ENCODE measurements at places on chromosomes 7 and 10.

- DNase-seq: no peak
Measured at GRCh38 chr10:90407131-90407530, 450.7 kb downstream of the HTR7 start.

GRCh38 chr10:71255808-71256660, 43.7 kb downstream of the UNC5B start:
- no peak for DNase-seq

DNA sequence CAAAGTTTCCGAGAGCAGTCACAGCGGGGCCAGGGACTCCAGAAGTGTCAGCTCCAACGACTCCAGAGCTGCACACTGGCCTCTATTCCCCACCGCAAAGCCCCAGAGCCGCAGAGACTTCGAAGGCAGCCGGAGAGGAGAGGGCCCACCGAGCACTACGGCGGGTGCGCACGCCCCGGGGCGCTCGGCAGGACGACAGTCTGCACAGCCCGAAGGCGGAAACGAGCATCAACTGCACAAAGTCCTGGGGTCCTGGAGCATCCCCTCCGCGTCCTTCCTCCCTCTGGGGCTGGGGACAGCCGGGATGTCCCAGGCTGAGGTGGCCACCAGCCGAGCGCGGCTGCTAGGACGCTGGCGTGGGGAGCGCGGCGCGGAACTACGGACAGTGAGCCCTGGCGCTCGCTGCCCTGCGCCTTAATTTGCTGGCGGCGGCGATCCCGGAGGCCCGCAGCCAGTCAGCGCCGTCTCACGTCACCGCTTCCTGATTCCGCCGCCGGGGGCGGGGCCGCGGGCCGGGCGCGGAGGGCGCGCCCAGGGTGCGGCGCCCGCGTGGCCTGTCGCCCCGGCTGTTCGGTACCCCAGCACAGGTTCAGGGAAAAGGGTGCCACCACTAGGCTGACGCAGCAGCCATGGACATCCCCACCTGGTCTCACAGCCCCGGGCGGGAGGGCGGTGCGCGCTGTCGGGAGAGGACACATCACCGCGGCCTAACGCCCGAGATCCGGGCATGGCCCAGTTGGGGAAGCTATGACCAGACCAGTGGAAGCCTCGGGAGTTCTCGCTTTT, at the start of gene TBX20:
Gene TBX20 (minus strand): TSS at position 391 of the 786 bp plus-strand sequence. CDS start 480 bp downstream, outside the sequence.
- peak; percentile 61 for DNase-seq

DNA sequence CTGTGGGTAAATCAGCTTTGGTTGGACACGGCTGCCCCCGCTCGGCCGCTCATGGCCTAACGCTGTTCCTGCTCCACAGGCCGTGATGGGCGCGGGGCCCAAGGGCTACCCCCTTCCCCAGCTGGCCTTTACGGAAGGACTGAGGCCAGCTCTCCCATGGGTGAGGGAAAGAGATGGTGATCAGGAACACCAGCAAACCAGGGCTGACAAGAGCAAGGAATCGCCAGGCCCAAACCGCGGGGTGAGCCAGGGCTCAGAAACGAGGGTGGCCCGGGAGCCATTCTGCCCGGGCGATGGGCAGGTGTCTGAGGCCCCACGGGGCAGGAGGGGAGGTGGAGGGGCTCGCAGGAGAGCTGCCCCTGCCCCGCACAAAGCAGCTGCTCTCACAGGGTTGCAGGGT, 26.6 kb downstream of the GPER1 start:
- DNase-seq: no peak

DNA sequence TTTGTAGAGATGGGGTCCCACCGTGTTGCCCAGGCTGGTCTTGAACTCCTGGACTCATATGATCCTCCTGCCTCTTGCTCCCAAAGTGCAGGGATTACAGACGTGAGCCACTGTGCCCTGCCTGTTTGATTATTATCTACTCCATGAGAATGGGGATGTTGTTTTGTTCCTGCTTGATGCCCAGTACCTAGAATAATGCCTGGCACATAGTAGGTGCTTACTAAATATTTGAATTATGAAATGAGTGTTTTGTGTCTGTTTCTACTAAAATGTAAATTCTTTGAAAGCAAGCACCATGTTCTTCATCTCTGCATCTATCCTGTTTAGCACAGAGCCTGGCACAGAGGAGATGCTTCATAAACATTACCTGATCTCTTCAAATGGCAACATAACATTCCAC, 40.9 kb downstream of the ZNF783 start:
- DNase-seq: no peak

GRCh38 chr7:93004906-93005305, 112.9 kb downstream of the SAMD9 start:
- no peak for DNase-seq

DNA sequence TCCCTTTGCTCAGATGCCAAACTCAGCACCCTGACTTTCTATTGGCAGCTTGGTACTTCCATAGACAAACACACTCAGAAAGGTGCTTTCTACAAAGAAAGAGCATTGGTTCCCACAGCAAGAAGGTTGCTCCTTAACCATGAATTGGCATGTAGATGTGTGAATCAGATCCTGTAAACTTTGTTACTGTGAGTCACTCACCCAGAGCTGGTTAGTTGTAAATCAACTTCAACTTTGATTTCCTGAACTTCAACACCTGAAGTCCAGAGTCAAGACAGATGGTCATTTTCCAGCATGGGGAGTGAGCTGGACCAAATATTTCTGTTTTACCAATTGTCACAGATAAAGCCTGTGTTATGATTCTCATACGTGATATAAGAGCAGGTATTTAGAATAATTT, 797.2 kb downstream of the TNS3 start:
- DNase-seq: no peak

DNA sequence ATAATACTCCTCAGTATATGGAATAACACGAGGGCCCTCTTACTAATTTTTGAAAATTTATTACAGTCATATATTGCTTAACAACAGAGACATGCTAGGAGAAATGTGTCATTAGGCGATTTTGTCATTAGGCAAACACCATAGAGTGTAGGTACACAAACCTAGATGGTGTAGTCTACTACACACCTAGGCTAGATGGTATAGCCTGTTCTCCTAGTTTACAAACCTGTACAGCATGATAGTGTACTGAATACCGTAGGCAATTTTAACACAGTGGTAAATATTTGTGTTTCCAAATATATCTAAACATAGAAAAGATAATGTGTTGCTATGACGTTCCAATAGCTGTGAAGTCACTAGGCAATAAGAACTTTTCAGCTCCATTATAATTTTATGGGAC, 12.8 kb downstream of the OR2F1 start:
- DNase-seq: no peak

All from stimulated activated CD4-positive, alpha-beta T cell treated with anti-CD3 and anti-CD28 coated beads, Interleukin-15, amount 100 ng/mL, for 24 hours (primary cell).